ENCODE measurements at places on chromosomes 13 and 19.
A peak's percentile ranks its signal among the peaks of the same experiment; 100 is the strongest.

GRCh38 chr19:18274219-18274780, at the start of gene IQCN:
IQCN (minus strand) TSS chr19:18274452; CDS start chr19:18269478, 4,974 bp downstream.
- no peak for DNase-seq

GRCh38 chr13:29315847-29316246, 279.6 kb downstream of the SLC7A1 start:
- no peak for DNase-seq

- DNase-seq: no peak
Observed at GRCh38 chr13:63629591-63629990, 2213.9 kb upstream of the PCDH20 start.

DNA sequence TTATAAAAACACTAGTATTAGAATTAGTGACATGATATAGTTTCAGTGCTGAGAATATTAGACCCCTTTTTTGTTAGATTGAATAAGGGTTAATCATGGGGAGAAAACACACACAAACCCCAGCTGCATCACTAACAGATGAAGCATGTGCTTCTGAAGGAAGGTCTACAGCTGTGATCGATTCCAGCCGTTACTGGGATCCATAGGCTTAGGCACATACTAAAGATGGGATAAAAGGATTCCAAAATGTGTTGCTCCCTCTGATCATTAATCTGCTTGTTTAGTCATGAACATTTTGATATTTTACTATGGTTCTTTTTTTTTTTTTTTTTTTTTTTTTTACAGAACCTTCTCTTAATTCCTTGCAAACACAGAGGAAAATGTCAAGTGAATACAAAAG, 1591.3 kb downstream of the EFNB2 start:
- no peak for DNase-seq

DNA sequence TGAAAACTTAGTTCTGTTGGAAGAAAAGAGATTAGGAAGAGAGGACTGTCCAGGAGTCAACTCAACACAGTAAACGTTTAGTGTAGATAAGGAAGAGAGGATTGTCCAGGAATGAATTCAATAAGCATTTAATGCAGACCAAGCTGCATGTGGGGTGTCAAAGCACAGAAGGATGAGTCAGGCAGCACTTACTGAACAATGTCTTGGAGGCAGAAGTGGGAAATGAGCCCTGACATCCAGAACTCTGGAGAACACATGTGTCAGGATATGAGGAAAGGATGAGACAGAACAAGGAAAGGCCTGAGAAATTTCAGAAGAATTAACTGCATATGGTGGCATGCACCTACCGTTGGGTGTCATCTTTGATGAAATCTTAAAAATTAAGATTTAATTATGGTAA, 429.2 kb upstream of the HTR2A start:
- no peak for DNase-seq

- no peak for DNase-seq
Observed at GRCh38 chr13:46379611-46380010, 7.4 kb downstream of the RUBCNL start.

GRCh38 chr13:81017513-81018152, 676.7 kb upstream of the SPRY2 start:
- DNase-seq: peak; percentile 63

DNA sequence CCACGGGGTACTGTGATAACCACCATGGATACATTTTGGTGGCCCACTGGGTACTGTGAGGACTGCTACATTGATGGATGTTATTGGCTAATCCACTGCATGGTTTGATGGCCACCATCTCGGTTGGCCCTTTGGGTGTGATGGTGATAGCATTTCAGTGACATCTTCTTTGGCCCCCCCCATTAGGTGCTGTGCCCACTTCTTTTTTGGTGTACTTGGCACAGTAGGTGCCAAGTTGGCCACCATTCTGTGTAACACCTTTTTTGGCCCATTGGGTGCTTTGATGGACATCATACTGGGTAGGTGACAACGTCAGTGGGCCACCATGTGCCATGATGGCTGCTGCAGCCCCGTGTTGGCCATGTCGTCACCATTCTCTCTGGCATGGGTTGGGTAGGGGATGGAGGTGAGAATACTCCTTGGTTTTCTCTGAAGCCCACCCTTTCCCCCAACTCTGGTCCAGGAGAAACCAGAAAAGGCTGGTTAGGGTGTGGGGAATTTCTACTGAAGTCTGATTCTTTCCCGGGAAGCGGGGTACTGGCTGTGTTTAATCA, 9.2 kb downstream of the FOXA3 start:
- DNase-seq: no peak

DNA sequence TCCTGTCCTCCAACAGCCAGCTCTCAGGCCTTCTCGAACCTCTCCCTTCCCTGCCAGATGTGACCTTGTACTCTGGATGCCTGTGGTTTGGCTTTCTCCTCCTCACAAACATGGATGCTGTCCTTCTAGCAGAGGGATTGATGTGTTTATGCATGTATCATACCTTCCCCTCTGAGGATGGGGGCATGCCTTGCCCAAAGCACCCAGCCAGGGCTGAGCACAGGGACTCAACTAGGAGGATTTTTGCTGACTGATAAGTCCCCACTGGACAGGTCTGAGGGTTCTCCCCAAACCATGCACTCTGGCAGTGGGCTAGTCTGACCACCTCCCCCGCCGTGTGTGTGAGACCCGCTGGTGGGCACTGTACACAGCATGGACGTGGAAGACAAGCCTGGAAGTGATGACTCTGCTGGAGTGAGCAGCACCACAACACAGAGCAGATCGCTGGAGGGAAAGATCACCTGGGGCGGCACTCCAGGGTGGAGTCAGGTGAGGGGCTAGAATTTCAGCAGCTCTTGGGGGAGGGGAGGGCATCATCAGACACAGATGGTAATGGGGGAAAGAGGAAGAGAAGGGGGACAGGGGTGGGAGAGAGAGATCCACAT, 360.3 kb upstream of the ZNF507 start:
- DNase-seq: no peak

DNA sequence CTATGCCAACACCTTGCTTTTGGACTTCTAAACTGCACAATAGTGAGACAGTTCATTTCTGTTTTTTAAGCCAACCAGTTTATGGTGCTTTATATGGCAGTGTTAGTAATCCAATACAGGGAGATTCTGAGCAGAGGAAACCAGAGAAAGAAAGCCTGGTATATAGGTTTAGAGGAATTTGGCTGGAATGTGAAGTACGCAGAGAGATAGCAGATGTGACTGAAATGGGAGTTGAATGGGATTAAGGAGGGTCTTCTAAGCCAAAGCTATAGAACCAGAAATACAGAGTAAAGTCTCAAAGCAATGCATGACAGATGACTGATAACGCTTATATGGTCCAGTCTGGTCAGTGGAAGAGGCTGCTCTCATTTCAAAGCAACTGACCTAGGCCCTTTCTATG, 453.7 kb downstream of the GPC6 start:
- no peak for DNase-seq

Measured in HEK293T (cell line).